Panc1 (cell line): ENCODE measurements at places on chromosomes 5 and 9. TPM values are rescaled to one million over a fixed set of nuclear protein-coding genes. Genes with fewer than 3 reads are reported as not detected.

DNA sequence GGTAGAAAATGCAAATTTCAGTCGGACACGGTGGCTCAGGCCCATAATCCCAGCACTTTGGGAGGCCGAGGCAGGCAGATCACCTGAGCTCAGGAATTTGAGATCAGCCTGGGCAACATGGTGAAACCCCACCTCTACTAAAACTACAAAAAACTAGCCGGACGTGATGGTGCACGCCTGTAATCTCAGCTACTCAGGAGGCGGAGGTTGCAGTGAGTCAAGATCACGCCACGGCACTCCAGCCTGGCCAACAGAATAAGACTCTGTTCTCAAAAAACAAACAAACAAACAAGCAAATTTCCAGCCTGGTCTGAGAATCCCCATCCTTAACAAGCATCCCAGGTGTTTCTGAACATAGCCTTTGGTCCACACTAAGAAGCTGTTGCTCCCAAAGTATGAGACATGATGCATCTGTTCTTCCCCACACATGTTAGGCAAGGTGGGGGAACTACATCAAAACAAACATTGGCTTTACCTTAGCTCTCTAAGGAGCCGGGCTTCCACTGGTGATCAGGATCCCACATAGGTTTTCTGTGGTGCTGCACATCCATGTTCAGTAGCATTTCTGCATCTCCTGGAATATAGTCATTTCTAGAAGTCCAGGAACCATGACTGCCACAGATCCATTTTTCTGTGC lies 92.5 kb upstream of the DMRT1 start:
- H3K27me3 ChIP-seq = no peaks in the 10 kb centered on the region
- no peak overlapping the region for H3K27ac ChIP-seq
- H3K36me3 ChIP-seq = no peaks in the 10 kb centered on the region
- H3K4me3 ChIP-seq = no peak overlapping the region

CCL27 gene
- 0.95 TPM for total RNA-seq

- no peak for DNase-seq
- H3K4me3 ChIP-seq = no peak overlapping the region
- H3K36me3 ChIP-seq = no peaks in the 10 kb centered on the region
- no peak overlapping the region for H3K27ac ChIP-seq
- H3K27me3 ChIP-seq = no peaks in the 10 kb centered on the region
These were observed 51.0 kb upstream of the FYB1 start for GRCh38 chr5:39270225-39270848.

DNA sequence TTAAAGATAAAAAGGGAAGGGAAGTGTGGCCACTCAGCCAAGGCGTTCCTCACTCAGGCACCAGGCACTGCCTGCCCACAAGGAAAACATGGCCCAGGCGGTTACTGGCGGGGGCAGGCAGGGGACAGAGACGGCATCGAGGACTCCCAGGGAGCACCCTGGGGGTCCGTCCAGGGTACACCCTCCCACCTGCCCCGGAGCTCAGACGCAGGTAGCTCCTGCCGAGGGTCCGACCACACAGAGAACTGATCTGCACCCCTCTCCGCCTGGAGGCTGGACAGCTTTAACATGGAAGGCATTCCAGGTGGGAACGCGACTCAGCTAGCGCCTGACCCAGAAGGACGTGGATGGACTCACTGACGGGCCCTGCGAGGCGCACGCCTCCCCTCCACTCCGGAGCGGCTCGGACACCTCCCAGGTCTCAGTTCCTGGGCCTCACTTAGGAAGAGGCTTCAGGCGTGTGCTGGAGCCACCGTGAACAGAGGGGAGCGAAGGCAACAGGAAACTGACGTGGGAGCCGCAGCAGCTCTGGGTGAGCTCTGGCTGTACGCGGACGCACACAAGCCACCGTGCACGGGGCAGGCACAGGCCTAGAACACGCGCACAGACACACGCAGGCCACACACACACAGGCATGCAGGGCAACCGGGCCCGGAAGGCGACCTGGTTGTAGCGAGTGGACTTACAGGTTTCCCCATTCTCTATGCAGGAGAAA lies 47.5 kb downstream of the NKD2 start:
- DNase-seq = no peak
- peaks cover 23% of the 10 kb centered on the region for H3K36me3 ChIP-seq
- no peak overlapping the region for H3K27ac ChIP-seq
- H3K4me1 ChIP-seq = no peaks in the 10 kb centered on the region; the same call in 1 of the 2 replicates

- no peaks in the 10 kb centered on the region; the same call in none of the 2 replicates for H3K4me1 ChIP-seq
- H3K4me3 ChIP-seq = peak overlapping the region; percentile 42
- no peak for DNase-seq
- no peaks in the 10 kb centered on the region for H3K27me3 ChIP-seq
- H3K36me3 ChIP-seq = no peaks in the 10 kb centered on the region; the same call in 1 of the 2 replicates
- no peak overlapping the region for H3K27ac ChIP-seq
These were observed 721 bp downstream of the PTGES start for GRCh38 chr9:129751841-129752801.

GRCh38 chr5:71751422-71751821 lies 32.3 kb downstream of the CARTPT start:
- H3K4me3 ChIP-seq = no peak overlapping the region
- H3K36me3 ChIP-seq = no peaks in the 10 kb centered on the region
- DNase-seq = no peak
- H3K27ac ChIP-seq = no peak overlapping the region

IL5 gene
- total RNA-seq = not detected

PTGR1 gene
- 46.0 TPM for total RNA-seq

OLFML2A gene
- total RNA-seq = 44.5 TPM

SMC5 gene
- 12.9 TPM for total RNA-seq

DNA sequence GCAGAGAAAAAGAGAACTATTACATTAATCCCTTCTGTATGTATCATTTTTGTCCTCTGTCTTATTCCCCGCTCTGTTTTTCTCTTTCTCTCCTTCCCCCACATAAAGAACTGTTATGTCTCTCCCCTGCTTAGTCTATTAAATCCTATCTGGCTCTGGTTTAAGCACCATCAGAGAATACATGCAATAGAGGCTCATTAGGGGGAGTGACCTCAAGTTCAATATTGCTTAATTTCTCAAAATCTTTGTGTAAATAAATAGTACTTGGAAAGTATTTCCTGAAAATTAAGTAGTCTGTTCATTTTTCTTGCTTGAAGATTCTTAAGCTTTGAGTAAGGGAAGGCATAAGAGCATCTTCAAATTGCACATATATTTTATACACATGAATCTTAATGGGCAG lies 41.2 kb upstream of the FAM174A start:
- no peaks in the 10 kb centered on the region for H3K27me3 ChIP-seq
- no peak overlapping the region for H3K27ac ChIP-seq
- H3K4me1 ChIP-seq = no peaks in the 10 kb centered on the region
- H3K4me3 ChIP-seq = no peak overlapping the region
- DNase-seq = no peak

GOLM1 gene
- 73.4 TPM for total RNA-seq

DNA sequence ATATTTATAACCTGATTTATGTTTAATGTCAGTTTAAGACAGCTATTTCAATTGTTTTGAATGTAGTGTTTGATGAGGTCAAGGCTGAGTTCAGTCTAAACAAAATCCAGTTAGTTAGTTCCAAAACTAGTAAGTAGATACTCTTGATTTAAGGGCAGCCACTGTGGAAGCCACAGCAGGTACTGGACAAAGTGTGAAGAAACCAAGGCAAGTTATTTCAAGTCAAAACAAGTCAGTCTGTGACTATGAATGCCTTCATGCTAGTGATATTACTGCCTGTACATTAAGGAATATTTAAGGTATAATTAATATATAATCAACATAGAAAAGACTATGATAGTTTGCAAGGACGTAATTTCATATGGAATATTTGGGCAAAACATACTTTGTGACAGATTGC lies 362.3 kb downstream of the DMRTA1 start:
- no peaks in the 10 kb centered on the region for H3K4me1 ChIP-seq
- no peaks in the 10 kb centered on the region for H3K36me3 ChIP-seq
- DNase-seq = no peak
- H3K27me3 ChIP-seq = no peaks in the 10 kb centered on the region
- no peak overlapping the region for H3K4me3 ChIP-seq

BSPRY gene
- total RNA-seq = 0.13 TPM

PDGFRB gene
- total RNA-seq = 1.8 TPM

SPATA6L gene
- 0.13 TPM for total RNA-seq

- no peak overlapping the region for H3K27ac ChIP-seq
- DNase-seq = no peak
- H3K4me1 ChIP-seq = no peaks in the 10 kb centered on the region
These were observed 71.0 kb downstream of the PGM5 start for GRCh38 chr9:68427216-68427977.

PCSK5 gene
- 0.21 TPM for total RNA-seq

GRCh38 chr5:56737002-56737621 lies 78.2 kb upstream of the MAP3K1 start:
- H3K36me3 ChIP-seq = no peaks in the 10 kb centered on the region
- DNase-seq = no peak
- H3K27me3 ChIP-seq = no peaks in the 10 kb centered on the region
- H3K27ac ChIP-seq = no peak overlapping the region

DNA sequence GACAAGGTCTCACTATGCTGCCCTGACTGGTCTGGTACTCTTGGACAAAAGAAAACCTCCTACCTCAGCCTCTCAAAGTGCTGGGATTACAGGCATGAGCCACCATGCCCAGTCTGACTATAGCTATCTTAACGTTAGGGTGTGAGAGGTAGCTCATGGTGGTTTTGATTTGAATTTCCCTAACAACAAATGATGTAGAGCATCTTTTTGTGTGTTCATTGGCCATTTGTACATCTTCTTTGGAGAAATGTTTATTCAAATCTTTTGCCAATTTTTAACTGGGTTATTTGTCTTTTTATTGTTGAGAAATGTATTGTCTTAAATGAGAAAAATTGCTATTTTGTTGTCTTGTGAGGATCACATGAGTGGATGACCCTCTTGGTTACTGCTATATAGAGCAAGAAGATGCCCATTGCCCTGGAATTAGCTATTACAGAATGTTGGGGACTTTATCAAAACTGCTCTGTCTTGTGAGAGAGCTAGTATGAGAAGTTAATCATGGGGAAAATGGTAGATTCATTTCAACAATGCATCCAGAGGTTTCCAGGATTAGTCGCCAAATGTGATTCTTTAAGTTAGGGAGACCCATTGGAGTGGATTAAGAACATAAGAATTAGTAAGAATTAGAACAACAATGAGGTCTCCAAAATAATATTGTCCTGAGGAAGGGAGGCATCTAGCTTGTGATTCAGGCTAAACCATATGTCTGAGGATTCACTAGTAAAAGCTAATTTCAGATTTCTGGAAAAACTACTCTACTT lies 124.3 kb upstream of the MOCS2 start:
- no peaks in the 10 kb centered on the region for H3K27me3 ChIP-seq
- H3K36me3 ChIP-seq = no peaks in the 10 kb centered on the region
- H3K4me3 ChIP-seq = no peak overlapping the region
- no peaks in the 10 kb centered on the region for H3K4me1 ChIP-seq
- no peak overlapping the region for H3K27ac ChIP-seq

DNA sequence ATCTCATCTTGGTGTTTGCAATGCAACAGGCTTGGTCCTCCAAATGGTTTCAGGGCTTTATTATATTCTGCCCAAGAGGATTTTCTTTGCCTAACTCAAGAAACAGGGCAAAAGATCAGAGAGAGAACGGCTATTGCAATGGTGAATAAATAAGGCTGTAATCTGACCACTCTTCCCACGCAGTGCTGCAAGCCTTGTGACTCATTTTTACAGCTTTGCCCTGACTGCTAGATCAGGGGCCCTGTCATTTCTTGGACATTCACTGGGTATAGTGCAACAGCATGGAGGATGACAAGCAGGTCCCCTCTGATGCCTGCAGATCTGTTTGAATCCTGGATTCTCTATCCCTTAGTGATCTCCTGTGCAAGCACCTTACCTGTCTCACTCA lies 459.1 kb downstream of the EBF1 start:
- no peaks in the 10 kb centered on the region for H3K4me1 ChIP-seq
- H3K4me3 ChIP-seq = no peak overlapping the region
- no peak for DNase-seq
- no peaks in the 10 kb centered on the region for H3K27me3 ChIP-seq
- no peak overlapping the region for H3K27ac ChIP-seq

PDZD2 gene
- total RNA-seq = 0.10 TPM

RAI14 gene
- 18.5 TPM for total RNA-seq

DNA sequence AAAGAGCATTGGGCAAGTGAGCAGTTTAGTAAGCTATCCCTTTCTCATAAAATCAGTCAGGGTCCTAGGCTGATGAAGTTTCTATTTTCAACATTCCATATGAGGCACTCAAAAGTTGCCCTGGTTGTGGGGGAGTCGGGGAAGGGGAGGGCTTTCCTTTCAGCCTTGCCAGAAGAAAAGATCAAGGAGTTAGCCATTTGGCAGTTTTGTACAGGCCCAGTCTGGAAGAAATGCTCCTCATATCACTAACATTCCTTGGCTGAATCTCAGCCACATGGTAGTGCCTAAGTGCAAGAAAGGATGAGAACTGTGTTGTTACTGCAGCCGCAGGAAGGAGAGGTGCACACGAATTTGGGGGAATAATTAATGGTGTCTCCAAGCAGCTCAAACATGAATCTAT lies 60.8 kb downstream of the ZNF474 start:
- H3K4me3 ChIP-seq = no peak overlapping the region
- no peaks in the 10 kb centered on the region for H3K36me3 ChIP-seq
- no peaks in the 10 kb centered on the region for H3K4me1 ChIP-seq
- no peak overlapping the region for H3K27ac ChIP-seq
- no peak for DNase-seq
- no peaks in the 10 kb centered on the region for H3K27me3 ChIP-seq

- H3K4me3 ChIP-seq = no peak overlapping the region
- H3K4me1 ChIP-seq = no peaks in the 10 kb centered on the region
- H3K27ac ChIP-seq = no peak overlapping the region
- no peaks in the 10 kb centered on the region for H3K36me3 ChIP-seq
These were observed 232.4 kb downstream of the ESM1 start for GRCh38 chr5:54753034-54753433.

DNA sequence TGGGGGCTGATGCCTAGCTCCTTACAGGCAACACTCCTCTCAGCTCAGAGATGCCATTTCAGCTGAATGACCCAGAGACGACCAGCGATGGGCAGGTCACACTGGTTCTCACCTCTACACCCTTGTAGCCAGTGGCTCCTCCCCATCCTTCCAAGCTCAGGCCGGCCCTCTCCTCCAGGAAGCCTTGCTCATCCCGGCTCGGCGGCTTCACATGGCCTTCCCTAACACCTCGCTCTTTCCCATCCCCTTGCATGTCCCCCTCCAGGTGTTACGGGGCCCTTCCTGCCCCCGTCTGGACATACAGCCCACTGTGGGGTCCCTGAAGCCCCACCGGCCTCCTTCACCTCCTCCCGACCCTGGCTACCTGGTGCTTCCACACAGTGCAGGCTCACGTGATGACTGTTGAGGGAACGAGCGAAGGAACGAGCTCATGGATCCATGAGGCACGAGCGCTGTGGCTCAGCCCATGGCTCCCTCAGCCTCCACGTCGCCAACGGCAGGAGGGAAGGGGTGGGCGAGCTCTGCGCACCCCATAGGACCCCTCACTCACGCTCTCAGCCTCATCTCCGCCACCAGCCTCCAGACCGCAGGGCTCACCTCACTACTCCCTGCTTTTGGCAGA lies 45.7 kb downstream of the SARDH start:
- H3K27ac ChIP-seq = no peak overlapping the region
- no peaks in the 10 kb centered on the region for H3K27me3 ChIP-seq
- no peak overlapping the region for H3K4me3 ChIP-seq
- no peaks in the 10 kb centered on the region for H3K4me1 ChIP-seq
- no peaks in the 10 kb centered on the region for H3K36me3 ChIP-seq

GRCh38 chr5:32044434-32044833 lies 129.7 kb downstream of the GOLPH3 start:
- no peak for DNase-seq
- no peak overlapping the region for H3K27ac ChIP-seq
- H3K36me3 ChIP-seq = no peaks in the 10 kb centered on the region
- H3K4me1 ChIP-seq = no peaks in the 10 kb centered on the region
- H3K4me3 ChIP-seq = no peak overlapping the region
